Adipocyte (in vitro differentiated cells): ENCODE measurements at places on chromosomes 5 and 9.

- DNase-seq, result no peak
Measured at GRCh38 chr9:34459356-34459755, 751 bp downstream of the DNAI1 start.

DNA sequence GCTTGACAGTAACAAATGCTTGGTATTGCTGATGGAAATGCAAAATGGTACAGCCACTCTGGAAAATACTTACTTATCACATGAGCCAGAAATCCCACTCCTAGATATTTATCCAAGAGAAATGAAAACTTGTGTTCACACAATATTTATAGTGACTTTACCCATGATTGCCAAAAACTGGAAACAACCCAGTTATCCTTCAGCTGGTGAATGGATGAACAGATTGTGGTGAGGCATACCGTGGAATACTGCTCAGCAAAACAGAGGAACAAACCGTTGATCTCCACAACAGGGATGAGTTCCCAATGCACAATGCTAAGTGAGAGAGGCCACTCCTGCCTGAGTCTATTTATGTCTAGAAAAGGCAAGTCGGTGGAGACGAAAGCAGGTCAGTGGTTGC is 40.5 kb upstream of the LRRC14B start:
- no peak for DNase-seq

DNA sequence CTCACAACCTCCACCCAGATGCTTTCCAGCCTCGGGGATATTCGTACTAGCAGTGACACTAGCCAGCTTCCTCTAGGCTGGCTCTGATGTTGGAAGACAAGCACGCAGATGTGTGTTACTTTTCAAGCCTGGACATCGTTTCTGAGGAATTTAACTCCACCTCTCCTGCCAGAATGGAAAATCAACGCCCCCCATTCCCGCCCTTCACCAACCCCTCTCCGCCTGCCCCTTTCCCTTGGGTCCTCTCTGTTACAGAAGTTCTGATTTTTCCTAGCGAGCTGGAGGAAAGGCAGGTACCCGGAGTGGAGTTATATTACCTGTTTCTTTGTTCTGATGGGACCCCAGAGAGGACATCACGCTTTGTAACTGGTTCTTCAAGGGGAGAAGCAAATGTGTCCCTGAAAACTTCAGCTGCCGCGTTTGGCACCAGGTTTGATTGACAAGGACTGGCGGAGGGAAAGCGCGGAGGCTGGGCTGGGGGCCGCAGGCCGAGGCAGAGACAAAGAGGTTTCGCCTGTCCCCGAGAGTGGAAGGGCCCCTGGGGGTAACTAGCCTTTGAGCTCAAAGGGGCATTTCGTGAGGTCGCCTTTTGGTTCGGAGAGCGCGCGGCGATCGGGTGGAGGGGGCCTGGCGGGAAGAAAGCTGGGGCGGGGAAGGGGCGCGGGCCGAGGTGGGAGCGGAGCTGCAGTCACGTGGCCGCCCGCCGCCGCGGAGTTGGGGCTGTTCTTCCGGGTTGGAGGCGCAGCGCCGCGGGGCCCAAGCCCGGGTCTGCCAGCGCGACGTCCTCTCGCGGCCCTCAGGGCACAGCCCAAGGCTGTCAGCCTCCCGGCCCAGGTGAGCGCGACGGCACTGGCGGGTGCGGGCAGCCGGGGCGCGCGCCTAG is at the start of gene NNT:
NNT (plus strand) TSS at position 720 of the 883 bp plus-strand sequence. CDS start 6,016 bp downstream, outside the sequence.
- peak; percentile 85 for DNase-seq

GRCh38 chr5:83956386-83956785 is 235.7 kb upstream of the HAPLN1 start:
- DNase-seq, result peak; percentile 44

DNA sequence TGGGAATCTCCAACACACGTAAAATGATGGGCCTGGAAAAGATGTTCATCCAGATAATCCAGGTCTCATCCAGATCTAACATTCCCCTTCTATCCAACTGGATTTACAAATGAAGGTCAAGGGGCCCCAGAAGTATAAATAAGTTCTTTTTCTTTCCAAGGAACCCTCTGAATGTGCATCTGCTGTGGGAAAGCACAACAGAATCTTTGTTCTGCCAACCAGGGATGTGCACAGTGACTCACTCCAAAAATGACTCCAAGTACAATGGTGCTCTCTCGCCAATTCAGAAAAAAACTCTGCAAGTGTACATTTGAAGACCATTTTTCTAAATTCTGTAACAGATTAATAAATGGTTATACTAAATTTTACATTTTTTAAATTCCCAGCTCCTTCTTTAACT is 12.4 kb downstream of the RAPGEF6 start:
- no peak for DNase-seq

DNA sequence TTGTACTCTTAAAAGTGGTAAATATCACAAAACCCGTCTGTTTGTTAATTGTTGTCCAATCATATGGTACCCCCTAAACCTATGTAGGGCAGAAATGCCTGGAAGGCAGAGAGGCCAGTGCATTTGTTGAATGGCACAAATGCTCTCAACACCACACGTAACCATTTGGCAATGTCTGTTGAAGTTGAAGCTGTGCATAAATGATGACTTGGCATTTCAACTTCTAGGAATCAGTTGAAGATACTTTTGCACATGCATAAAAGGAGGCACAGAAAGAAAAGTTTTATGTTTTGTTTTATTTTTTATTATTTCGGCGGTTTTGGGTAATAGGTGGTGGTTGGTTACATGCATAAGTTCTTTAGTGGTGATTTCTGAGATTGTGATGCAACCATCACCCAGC is 246.6 kb downstream of the TAF11L14 start:
- DNase-seq, result no peak

GRCh38 chr5:59497207-59497606 is 396.3 kb downstream of the PDE4D start:
- no peak for DNase-seq

DNA sequence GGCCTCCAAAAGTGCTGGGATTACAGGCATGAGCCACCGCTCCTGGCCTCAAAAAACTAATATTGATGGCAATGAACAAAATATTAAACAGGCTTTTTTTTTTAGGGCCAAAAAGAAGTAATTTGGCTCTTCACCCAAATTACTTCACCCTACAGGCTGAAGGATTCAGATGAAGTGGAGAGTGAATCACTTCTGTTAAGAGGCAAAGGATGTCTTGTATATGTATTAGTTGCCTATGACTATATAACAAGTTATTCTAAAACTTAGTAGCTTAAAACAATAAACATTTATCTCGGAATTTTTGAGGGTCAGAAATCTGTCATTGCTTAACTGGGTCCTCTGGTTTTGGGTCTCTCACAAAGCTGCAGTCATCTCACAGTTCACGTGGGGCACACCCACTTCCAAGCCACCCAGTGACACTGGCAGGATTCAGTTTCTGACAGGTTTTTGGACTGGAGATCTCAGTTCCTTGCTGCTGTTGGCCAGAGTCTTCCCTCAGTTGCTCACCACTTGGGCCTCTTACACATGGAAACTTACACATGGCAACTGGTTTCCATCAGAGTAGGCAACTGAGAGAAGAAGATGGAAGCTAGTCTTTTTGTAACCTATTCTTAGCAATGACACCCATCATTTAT is 66.7 kb downstream of the IQGAP2 start:
- DNase-seq, result no peak

DNA sequence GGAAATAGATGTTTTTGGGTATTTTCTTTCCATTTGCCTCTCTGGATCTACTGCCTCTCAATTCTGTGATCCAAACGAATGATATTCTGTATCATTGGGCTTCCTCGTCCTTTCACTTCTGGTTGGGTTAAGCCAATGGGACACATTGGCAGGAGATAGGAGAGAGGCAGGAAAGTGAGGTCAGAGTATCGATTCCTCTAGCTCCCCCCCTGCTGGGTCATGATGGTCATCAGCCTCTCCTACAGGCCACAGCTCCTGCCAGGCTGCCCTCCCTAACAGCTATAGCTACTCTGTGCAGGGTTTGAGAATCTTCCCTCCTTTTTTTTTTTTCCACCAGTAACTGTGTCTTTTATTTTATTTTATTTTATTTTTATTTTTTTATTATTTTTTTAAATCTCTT is 39.4 kb downstream of the APBA1 start:
- DNase-seq, result no peak

GRCh38 chr5:143318833-143319232 is 84.7 kb downstream of the NR3C1 start:
- DNase-seq, result no peak
